ENCODE measurements at places on chromosomes 11 and 22.

DNA sequence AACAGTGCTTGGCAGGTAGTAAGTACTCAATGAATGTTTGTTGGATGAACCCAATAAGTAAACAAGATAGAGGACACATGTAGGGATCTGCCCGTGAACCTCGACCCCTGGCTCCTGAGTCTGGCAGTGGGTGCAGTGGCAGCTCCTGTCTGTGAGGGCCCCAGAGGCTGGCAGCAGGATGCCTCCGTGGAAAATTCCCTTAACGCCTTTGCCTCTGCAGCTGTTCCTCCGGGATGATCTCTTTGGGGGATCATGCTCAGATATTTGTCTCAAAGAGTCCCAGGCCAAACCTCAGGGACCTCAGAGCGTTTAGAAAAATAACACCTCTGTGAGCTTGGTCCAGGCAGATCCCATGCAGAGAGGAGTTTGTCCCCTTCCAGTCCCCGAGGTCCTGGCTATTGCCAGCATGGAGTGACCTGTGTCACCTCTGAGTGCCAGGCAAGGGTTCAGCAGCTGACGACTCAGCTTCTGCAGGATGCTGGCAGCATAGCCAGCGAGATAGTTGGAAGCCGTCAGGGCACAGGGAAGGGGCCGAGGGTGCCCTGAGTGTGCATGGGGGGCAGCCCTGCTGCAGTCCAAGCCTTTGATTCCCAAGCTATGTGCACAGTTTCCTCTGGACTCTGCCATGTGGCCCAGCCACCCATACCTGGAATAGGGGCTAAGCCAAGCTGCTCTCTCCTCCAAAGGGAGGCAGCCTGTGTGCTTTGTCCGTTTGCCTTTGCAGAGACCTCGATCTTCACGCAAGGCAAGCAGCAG, 613 bp upstream of the MCHR1 start:
- DNase-seq, result no peak

GRCh38 chr11:78426845-78427244, 9.2 kb upstream of the GAB2 start:
- DNase-seq, result no peak

GRCh38 chr11:71395774-71396173, 52.4 kb downstream of the DHCR7 start:
- DNase-seq, result no peak

- DNase-seq, result no peak
These were observed 7.0 kb downstream of the UCP3 start for GRCh38 chr11:74001822-74002286.

DNA sequence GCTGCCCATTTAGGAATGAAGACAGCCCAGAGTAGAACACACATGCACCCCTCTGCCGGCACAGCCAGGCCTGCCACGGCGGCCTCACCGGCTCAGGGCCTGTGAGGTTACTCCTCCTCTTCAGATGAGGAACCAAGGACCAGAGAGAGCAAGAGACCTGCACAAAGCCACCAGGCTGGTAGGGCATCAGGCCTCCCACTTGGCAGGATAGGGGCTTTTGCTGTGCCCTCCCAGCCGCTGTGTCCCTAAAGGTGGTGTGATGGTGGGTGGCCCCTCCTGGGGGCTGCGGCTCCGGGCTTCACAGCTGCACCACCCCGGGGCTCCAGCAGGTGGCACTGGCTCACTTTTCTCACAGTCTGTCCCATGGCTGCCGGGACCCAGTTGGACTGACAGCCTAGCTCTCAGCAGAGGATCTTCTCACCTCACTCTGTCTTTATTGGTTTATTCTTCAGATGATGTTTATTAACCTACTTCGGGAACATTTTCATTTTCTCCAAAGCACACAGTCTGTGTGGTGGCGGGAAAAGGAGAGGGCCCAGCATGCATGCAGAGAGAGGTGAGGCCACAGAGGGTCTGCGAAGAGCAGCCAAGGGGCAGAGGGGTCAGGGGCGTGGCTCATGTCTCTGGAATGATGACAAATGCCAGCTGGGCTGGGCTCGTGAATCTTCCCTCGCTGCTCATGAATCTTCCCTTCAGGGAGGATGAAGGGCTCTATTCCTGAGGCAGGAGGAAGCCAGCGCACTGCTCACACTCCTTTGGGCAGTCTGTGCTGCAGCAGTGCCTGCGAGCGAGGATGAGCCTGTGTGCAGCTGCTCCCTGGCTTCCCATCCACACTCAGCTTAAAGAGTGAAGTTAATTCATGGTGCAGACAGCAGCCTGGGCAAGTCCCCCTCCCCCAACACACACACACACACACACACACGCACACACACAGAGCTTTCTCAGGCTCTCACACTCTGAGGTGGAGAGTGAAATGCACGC, 101.1 kb upstream of the PITPNB start:
- peak; percentile 38 for DNase-seq

DNA sequence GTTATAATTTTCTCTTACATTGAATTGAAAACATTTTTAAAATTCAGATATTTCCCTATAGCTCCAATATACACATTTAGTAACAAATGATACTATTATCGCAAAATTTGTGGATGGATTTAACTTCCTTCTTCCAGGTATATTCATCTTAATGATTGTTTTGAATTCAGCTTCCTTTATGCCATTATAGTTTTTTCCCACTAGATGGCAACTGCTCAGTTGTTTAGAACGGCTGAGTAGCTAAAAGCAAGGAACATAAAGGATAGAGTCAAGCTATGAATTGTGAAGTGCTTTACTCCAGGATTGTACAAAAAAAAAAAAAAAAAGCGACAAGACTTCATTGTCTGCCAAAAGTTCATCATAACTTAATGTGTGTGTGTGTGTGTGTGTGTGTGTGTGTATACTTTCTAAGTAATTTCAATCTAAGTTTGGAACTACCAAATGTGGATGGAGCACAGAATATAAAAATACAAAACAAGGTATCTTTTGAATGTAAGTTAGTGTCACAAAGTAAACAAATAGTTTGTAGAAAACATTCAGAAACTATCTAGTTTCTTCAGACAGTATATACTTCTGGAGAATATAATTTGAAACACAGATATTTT, 846.4 kb downstream of the DLG2 start:
- DNase-seq, result peak; percentile 19

- no peak for DNase-seq
These were observed 170.3 kb downstream of the ARHGAP42 start for GRCh38 chr11:100857236-100858005.

GRCh38 chr11:115659061-115659963, 155.1 kb upstream of the CADM1 start:
- DNase-seq, result no peak

DNA sequence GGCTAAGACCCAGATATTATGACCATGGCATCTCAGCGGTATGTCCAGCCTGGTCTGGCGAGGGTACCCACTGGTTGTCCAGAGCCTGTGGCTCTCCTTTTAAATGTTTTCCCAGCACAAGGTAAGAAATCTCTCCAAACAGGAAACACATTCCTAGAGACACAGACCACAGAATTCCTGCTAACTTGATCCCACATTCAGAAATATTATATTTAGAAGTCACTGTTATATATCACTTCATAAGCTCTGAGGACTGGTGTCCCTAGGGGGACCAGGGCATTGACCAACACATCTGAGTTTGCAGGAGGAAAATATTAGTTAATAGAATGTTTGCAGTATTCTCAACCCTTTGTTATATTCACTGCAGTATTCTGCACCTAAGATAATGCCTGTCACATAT, 23.1 kb downstream of the TMPRSS13 start:
- no peak for DNase-seq

DNA sequence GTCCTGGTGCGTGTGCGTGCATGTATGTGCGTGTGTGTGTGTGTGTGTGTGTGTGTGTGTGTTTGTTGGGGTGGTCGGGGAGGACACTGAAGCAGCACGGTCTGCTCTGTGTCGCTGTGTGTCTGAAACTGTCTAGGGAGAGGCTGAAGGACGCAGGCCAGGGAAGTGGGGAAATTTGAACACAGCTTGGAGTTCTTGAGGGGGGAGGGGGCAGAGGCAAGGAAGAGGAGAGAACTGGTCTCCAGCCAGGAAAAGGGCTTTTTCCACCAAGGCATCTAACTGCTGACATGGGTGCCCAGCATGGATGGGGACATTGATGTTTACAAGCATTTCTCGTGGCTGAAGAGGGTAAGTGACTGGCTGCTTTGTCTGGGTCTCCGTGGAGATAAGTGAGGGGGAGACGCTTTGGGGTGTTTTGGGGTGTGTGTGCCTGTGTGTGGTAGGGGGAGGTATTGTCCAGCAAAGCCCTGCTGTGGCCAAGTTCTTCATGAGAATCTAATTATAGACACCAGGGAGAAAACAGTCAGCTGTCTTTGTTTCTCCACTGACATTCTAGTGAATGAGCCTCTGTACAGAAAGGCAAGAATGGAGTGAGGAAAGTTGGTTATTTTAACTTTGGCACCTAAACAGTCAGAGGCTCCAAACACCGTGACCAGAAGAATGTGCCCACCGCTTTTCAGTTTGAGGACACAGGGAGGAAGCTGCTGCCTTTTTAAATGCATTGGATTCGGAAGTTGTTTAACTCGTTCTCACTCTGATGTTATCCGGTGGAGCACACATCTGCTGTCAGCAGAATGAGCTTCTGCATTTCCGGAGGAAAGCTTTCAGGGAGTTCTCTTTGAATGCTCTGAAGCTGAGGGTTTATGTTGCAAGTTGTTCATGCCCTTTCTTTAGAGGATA, 63.7 kb downstream of the PPFIBP2 start:
- no peak for DNase-seq

- DNase-seq, result no peak
These were observed 15.9 kb upstream of the MMP7 start for GRCh38 chr11:102546427-102546826.

GRCh38 chr11:17748761-17749721, 14.5 kb downstream of the KCNC1 start:
- DNase-seq, result no peak

DNA sequence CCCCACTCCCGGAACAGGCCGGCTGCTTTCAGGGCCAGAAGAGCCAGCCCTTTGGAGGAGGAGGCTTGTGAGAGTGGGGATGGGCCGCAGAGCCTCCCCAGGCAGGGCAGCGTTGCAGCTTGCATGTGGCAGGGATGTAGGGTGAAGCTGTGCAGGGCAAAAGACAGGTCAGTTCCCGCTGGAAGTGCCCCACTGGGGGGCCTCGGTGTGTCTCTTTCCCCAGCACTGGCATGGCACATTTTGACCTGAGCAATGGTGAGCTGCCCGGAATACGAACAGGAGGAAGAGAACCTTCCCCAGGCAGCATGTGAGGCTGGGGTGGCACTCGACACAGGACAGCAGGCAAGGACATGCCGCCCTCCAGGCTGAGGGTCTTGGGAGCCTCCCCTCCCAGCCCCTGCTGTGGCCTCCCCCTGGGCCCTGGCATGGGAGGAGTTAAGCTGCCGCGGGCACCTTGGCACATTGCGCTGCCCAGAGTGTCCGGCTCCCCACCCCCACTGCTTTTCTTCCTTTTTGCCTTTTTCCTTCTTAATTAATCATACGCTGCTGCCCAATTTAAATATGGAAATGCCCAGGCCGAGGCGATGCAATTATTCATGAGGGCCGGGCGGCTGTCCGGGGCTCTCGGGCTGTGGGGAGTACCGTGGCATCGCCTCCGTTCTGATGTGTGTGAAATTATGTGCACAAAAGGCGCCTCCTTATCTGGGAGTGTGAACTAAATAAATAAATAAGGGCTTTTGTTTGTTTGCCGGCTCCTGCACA, 76.0 kb upstream of the WNT7B start:
- DNase-seq, result no peak

GRCh38 chr11:82092904-82093303, 640.8 kb downstream of the FAM181B start:
- no peak for DNase-seq

Measured in NCI-H2227 treated with DMSO at 0.1 percent for 48 hours (cell line).